ENCODE measurements at places on chromosomes 7 and 10.

DNA sequence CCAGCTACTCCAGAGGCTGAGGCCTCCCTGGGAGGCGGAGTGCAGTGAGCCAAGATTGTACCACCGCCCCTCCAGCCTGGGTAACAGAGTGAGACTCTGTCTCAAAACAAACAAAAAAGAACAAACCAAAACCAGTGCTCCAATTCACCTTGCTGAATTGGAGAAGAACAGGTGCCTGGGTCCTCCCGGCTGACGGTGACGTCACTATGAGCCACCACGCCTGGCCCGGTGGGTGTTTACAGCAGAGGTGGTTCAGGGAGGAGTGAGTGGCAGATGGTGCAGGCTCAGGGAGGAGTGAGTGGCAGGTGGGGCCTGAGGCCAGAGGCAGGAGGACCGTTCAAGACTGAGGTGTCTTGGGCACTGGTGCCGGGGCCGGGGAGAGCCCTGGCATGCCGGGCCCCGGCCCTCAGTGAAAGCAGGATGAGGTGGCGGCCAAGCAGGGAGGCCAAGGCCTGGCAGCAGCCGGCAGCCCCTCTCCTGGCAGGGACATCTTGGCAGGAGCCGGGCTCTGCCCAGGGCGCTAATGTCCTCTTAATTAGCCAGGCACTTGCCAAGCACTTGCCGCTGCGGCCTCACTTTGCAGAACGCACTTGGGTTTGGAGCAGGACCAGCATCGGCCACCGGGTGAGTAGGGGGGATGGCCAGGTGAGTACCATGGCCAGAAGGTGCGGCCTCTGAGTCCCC is 162.8 kb upstream of the TNRC18 start:
- peak; percentile 82 for ATAC-seq

DNA sequence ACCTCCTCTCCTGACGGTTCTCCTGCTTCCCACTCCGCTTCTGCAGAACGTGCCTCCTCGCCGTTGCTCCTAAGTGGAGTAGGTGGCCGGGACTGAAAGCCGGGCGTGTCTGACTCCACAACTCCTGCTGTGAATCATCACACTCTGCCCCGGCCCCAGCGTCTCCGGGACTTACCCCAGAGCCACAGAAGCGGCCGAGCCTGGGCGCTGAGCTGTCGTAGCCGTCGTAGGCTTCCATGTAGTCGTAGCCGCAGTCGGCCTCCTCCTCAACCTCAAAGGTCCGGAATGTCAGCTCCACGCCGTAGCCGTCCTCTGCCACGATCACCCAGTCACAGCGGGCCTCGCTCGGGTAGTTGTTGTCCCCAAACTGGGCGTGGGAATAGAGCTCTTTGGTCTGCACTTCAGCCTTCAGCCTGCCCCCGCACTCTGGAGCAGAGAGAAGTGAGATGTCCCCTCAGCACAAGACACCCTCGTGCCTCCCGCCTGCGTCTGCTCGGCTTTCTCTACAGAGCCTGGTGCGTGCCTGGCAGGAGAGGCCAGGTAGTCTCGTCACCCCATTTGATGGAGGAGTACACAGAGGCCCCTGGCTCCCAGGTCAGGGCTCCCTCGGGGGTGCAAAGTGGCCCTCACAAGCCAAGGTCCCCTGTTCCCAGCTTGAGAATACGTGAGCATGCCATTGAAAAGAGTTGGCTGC is 11.2 kb upstream of the OPALIN start:
- ATAC-seq, result peak; percentile 74

DNA sequence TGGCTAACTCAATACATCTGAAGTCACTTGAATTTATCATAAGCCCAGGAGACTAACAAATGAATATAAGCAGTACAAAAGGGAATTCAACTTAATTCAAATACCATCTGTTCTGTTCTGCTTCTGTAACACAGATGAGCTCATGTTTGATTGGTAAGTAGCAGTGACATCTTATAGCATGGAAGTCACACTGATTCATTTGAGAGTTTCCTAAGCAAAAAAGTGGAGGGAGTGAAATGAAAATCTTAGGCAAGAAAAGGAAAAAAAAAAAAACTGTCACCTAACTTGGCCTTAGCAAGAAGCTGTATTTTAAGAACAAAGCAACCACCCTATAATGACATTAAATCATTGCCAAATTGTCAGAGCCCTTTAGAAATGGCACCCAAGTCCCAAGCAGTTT is 49.5 kb downstream of the SMURF1 start:
- ATAC-seq, result no peak

DNA sequence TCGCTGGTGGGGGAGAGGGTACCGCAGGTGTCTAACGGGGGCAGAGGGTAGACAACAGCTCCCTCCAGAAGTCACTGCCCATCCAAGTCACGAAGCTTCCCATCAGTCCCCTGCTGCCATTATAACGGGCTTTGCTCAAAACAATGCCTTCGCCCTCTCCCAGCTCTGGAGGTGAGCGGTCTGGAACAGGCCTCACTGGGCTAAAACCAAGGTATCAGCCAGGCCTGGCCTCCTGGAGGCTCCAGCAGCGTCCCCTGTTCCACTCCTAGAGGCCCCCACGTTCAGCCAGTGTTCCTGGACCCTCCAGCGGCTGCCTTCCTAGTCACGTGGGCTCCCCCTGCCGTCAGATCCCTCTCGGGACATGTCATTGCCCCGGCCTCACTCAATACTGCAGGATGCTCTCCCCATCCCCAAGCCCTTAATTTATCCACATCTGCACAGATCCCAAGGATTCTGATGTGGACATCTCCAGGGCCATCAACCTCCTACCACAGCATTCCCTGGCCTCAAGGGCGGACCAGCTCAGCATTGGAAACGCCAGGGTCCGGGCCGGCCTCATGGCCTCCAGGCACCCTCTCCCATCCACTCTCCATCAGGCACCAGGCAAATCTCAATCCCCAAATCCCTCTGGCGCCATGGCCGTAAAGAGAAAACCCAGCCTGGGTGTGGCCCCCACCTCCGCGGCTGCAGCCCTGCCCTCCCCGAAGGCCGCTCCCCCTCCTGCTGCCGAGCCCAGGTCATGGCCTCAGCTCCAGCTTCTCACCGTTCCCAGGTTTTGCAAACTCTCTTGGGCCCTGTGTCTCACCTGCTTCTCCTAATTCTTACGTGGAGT is 104.1 kb upstream of the FAM20C start:
- ATAC-seq, result peak; percentile 62

DNA sequence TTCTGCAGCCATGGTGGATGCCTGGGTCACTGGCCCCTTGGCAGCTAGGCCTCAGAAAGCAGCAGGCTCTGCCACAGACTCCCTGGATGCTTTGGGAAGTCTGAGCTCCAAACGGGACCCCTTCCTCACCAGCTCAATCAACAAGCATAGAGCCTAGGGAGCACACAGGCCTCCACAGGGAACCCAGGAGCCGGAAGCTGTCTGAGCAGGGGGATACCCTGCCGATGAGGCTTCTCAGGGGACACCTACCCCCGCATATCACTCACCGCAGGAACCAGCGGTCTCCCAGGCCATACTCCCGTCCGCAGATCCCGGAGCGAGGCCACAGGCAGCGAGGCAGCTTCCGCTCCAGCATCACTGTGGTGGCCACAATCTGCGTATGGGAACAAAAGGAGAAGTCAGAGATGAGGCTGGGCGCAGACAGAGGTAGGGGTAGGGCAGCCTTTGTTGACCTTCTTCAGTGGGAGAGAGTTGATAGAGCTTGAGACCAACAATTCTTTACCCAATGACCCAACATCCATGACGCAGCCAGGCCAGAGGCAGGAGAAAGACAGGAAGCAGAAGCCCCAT is 13.4 kb downstream of the TRPV6 start:
- no peak for ATAC-seq
